Fibroblast of the aortic adventitia (primary cell): ENCODE measurements at places on chromosomes 2 and 18. TPM values are rescaled to one million over a fixed set of nuclear protein-coding genes. Genes with fewer than 3 reads are reported as not detected.
A peak's percentile ranks its signal among the peaks of the same experiment; 100 is the strongest.

The FAM237A gene
- total RNA-seq, result not detected in 2 replicates

DNA sequence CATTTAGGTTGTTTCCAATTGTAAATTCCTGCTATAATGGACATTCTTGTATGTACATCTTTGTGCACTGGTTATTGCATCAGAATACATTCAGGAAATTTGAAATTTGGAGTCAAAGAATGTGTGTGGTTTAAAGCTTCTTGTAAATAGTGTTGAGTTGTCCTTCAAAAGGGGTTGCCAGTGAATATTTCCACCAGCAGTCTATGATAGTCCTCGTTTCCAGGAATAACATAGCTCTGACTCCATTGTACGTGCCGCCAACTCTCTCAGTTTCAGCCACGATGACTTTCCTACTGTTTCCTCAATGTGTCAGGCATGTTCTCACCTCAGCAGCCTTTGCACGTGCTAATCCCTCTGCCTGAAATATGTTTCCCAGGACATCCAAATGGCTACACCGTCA is 10.9 kb upstream of the HS6ST1 start:
- peak; percentile 69 for DNase-seq

The ERBB4 gene
- 0.16 and 5.8 TPM in 2 replicates for total RNA-seq

DNA sequence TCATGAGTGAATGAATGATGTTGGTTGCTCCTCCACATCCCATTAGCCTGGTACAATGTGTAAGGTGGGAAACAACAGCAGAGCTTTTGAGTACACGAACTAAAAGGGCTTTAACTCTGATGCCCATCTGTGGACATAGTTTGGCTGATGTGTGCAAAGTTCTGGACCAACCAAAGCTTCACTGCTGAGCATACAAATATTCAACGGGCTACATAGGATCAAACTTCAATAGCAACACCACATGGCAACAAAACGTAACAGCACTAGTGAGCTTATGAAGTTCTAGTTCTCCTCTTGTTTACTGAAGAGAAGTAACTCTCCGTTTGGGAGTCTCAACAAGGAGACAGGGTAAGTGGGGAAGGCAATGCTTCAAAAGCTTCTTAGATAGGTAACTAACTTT is 20.4 kb downstream of the STAM2 start:
- peak; percentile 19 for DNase-seq

DNA sequence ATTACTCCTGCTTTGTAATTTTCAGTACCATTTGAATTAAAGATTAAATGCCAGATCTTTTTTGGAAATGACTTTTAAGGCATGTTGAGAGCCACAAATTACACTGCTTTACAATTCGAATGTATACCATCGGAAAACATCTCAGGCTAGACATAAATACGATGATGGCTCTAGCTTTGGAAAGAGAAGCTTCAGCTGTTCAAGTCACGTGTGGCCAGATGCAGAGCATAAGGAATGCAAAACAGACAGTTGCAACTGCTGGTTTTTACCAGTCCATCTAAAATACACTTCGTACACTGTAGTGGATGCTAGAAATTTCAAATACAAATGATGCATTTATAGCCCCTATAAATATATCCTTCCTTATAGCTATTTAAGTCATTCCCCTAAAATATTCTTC is 8.0 kb downstream of the ZNF516 start:
- no peak for DNase-seq

DNA sequence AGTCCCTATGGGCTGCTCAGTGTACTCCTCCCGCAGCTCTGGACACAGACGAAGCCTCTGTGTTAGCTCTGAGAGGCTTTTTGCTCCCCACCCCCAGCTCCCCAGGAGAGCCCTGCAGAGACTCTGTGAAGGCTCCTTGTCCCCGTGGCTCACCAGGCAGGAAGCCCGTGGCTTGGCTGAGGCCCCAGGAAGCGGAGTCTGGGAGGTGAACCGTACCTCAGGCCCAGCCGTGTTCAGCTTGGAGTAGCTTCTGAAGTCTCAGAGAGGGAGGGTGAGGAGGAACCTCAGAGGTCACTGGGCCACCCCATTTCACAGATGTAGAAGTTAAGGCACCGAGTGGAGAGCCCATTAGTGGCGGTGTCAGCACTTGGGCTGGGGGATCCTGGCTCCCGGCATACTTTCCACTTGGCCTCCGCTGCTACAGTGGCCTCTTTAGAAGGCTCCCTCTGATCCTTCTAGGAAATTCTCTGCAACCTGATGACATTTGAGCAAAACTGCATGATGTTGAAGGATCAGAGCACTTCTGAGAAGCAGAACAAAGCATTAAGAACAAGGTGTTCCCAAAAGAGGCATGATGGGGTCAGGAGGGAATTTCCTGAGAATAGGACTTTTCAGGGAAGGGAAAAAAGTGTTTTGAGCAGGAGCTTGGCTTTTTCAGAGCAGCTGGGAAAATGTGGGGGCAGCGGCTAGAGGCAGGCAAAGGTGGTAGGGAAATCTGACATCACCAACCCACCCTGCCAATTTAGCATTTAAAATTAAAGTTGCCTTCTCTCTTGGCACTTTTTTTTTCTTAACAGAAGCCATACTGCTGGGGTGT is 79.1 kb downstream of the MCFD2 start:
- peak; percentile 48 for DNase-seq

- DNase-seq, result peak; percentile 87
Measured at GRCh38 chr2:27016801-27017325, 15.9 kb upstream of the TMEM214 start.

The KCNIP3 gene
- 0.25 and 2.9 TPM in 2 replicates for total RNA-seq

The CHST9 gene
- total RNA-seq, result not detected in 2 replicates

DNA sequence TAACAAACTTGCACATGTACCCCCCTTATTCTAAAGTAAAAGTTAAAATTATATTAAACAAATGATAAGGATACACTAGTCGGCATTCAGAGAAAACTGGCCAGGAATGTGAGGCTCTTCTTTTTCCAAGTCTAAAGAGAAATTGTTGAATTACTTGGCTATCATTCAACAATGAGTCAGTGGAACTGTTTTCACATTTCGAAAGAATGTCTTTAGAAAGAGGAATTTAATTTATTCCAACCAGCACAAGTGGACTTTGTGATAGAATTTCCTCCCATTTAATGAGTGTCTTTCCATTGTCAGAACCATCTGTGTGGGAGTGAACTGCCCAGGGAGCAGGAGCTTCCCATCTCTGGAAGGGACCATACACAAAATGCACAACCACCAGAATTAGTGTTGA is 792.2 kb downstream of the EPHA4 start:
- DNase-seq, result peak; percentile 67

GRCh38 chr2:8118940-8119781 is 562.7 kb upstream of the ID2 start:
- no peak for DNase-seq

- DNase-seq, result peak; percentile 7
Measured at GRCh38 chr2:26558271-26559043, 80.5 kb upstream of the OTOF start.
